Stimulated activated CD4-positive, alpha-beta T cell treated with anti-CD3 and anti-CD28 coated beads, Interleukin-1b, Interleukin-23, amount 100 ng/mL, for 1 hour (primary cell): ENCODE measurements at places on chromosomes 1 and 21.

DNA sequence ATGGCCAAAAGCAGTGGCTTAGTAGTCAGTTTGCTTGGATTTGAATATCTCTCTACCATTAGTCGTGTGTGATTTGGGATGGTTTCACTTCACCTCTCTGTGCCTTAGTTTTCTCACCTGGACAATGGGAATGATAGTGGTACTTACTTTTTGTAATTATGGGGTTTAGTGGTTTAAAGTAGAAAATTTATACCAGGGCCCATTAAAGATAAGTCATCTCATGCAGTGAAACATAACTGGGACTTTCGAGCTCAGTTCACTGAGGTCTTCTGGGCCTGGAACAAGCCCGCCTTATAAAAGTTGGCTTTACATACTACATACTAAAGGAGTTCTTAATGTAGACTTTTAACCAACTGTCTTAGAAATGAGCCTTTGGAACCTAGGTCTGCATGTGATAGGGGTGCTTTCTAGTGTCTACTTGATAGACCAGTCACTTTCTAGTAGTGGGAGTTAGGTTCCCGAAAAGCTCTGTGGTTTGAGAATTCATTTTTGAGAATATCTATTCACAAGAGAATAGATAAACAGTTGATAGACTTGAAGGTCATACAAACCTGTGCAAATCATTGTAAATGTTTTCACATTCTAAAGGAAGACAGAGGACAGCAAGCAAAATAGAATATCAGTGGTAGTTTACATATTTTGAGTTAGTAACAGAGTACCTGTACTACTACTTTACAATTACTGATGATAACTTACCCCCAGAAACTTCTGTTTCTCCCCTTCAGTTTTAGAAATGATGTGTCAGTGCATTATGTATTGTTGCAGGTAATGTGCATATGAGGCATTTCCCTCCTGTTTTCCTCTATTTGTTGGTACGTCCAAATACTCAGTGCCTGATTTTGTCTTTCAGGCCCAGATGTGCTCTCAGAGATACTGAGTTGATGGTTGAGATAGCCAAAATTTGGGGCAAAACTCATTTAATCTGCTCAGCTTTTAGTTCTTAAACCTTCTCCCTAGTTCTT lies 48.0 kb downstream of the DYRK1A start:
- no peak for DNase-seq

- no peak for DNase-seq
Observed at GRCh38 chr1:98045767-98046641, 125.2 kb upstream of the DPYD start.

DNA sequence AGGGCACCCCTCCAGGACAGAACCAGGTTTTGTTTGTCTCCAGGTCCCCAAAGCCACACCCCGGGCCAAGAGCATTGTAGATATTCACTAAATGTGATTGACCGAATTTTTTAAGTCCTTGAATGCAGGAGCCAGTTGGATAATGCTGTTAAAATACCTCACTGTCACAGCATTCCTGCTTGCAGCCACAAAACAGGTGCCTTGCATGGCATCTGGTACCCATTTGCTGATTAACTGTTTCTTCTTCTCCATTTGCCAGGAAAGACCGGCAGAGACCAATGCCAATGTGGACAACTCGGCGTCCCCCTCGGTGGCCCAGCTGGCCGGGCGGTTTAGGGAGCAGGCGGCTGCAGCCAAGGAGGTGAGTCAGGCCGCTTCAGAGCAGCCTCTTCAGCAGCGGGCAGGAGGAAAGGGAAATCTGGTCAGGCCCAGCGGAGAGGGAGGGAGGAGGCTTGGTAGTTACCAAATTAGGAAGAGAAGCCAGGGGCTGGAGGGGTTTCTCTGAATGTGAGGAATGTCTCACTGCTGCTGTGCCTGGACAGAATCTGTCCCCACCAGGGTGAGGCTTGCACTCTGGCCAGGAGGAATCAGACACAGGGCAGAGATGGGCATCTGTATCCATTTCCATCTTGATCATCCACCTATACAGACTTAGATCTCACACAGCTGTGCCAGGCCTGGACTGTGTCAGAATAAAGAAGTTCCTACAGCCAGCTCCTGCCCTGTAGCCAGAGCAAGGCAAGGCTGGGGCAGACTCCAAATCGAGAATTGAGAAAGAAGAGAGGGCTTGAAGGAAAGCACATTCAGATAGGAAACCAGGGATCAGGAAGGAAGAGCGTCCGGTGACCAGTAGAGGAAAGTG lies 37.9 kb upstream of the MPZL1 start:
- DNase-seq = no peak

- DNase-seq = no peak
Observed at GRCh38 chr1:7962636-7963377, 1.3 kb downstream of the PARK7 start.

- DNase-seq = no peak
Observed at GRCh38 chr1:165235155-165235776, 121.2 kb downstream of the LMX1A start.

- no peak for DNase-seq
Observed at GRCh38 chr1:230231774-230232145, 164.7 kb downstream of the GALNT2 start.

DNA sequence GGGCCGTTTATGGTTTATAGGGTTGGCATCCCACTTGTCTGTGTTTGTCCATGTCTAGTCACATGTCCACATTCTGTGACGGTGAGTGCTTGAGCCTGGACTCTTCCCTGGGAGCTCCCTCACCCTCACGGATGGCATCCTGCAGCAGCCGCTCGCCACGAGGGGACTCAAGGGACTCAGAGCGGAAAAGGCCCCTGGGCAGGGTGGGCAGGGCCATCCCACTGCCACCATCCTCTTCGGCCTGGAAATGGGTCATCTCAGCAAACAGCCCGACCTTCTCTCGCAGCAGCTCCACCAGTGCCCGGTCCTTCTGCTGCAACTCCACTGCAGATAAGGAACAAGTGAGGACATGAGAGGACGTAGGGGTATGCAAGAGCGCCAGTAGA lies 11.1 kb downstream of the RXFP4 start:
- no peak for DNase-seq

DNA sequence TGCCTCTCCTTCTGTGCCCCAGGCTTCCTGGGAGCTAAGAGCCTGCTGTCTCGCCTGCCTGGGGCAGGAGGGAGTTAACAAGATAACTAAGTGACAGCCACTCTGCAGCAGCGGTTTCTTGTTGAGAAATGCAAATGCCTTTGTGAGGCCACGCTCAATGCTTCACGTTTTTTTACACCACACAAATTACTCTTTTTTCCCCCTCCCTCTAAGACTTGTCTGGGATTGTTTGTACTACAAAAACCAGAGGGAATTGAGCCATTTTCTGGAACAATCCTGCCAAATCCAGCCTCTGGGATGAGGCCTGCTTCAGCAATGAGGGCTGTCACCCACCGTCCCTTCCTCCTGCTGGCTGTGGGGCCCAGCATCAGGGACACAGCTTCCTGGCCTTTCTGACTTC lies 119.6 kb downstream of the ACTL8 start:
- DNase-seq = no peak

DNA sequence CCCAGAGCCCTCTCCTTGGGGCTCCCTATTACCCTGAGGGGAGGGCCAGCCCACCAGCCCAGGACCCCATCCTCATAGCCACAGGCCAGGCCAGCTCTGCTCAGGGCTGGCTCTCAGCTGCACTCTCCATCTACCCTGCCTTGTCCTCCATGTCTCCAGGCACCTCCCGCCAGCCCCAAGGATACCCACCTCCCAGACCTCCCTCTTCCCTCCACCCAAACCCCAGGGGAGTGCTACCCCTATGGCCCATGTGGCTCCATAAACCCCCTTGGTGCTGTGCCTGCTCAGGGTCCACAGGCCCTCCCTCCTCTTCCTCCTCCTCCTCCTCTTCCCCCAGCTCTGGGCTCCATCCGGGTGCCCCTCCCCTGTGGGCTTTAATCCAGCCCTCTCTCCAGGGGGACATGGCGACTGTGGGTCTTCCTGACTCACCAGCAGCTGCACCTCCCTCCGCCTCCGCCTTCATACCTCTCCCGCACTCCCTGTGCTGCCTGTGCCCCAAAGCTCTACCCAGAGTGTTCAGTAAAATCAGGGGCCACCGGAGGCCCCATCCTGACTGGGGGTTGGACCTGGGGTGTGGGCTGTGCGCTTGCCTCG lies 9.1 kb downstream of the YBEY start:
- DNase-seq = no peak

- DNase-seq = no peak
Observed at GRCh38 chr1:220655961-220656740, 34.0 kb upstream of the C1orf115 start.

- DNase-seq = no peak
Observed at GRCh38 chr1:15803380-15803779, 4.1 kb downstream of the UQCRHL start.

DNA sequence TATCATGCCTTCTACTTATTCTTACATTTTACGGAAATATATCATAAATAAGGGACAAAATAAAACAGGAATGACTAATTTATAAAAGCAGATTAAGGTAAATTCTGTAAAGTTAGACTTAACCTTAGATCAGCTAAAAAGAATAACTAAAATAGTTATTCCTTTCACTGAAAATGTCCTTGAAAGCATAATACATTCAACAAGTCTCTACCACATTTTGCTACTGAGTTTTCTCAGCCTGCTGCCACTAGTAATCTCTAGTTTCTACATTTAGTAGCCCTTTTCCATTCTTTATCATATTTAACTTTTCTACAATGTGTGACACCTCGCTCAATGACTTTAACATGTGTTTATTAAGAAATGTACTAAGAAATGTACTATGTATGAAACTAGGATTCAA lies 89.0 kb downstream of the DENND1B start:
- DNase-seq = no peak

DNA sequence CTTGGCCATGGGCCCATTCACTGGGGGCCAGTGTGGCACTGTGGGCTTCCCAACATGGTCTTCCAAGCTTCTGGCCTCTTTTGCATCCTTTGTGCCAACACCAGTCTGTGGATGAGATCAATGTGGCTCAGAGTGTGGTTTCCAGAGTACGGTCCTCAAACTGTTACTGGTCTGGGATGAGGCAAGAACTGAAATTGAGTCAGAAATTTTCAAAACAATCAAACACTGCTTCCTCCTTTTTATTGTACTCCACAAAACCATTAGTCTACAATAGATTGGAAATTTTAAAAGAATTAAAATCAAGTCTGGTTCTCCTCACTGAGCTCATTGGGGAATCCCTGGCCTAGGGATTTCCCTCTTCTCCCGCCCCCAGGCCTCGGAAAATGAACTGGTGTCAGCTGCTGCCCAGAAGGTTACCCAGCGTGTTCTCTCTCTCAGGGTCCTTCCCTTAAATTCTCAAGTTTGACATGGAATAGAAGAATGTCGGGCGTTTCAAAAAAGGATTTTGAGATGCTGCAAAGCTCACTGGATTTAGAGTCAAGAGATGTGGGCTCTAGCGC lies 222.0 kb downstream of the SDCCAG8 start:
- no peak for DNase-seq

GRCh38 chr1:46096269-46097148 lies 35.9 kb downstream of the PIK3R3 start:
- DNase-seq = no peak

DNA sequence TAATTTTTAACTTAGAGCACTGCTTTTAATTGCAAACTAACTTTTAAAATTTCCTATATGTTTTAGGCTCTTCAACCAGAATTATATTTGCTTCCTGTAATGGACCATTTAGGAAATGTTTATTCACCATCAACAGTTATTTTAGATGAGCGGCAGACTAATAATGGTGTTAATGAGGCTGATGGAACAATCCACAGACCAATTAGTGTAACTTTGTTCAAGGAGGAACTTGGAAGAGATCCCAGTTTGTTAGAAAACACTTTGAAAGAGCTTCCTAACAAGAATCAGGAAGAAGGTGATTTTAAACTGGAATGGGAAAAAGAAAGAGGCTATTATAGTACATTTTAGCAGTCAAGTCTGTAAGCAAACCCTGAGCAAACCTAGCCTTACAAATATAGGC lies 19.4 kb upstream of the GNG5 start:
- DNase-seq = no peak

- DNase-seq = no peak
Observed at GRCh38 chr1:234675006-234675405, 65.0 kb upstream of the IRF2BP2 start.

DNA sequence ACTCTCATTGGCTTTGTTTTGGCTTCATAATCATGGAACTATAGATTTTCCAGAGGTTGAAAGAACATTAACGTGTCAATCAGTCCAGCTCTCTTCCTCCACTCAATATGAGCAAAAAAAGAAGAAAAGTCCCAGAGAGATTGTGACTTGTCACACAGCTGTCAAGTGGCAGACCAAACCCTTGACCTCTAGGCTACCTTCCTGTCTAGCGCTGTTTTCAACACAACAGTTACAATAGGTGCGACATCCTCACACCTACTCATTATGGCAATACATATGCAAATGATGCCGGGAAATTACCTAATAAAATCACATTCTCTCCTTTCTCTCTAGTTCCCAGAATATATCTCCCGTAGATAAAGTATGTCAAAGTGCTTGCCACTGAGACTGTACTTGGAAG lies 1.1 kb downstream of the WARS2 start:
- no peak for DNase-seq

GRCh38 chr1:47777322-47777721 lies 219.9 kb downstream of the TRABD2B start:
- no peak for DNase-seq

GRCh38 chr1:62462370-62462769 lies 25.5 kb downstream of the USP1 start:
- no peak for DNase-seq
